SJSA1 (cell line): ENCODE measurements at places on chromosomes 5 and 9. TPM values are rescaled to one million over a fixed set of nuclear protein-coding genes. Genes with fewer than 3 reads are reported as not detected.
A peak's percentile ranks its signal among the peaks of the same experiment; 100 is the strongest.

GRCh38 chr5:80781356-80781755, 126.6 kb upstream of the DHFR start:
- H3K4me1 ChIP-seq, result peaks cover 31% of the 10 kb centered on the region
- H3K36me3 ChIP-seq, result 0 out of 2 replicates have a peak, but pooled peaks cover 4% of the 10 kb centered on the region
- H3K27ac ChIP-seq, result peak overlapping the region; percentile 80
- H3K27me3 ChIP-seq, result no peaks in the 10 kb centered on the region
- DNase-seq, result peak; percentile 82

Gene TAS2R1
- not detected in 2 replicates for total RNA-seq

DNA sequence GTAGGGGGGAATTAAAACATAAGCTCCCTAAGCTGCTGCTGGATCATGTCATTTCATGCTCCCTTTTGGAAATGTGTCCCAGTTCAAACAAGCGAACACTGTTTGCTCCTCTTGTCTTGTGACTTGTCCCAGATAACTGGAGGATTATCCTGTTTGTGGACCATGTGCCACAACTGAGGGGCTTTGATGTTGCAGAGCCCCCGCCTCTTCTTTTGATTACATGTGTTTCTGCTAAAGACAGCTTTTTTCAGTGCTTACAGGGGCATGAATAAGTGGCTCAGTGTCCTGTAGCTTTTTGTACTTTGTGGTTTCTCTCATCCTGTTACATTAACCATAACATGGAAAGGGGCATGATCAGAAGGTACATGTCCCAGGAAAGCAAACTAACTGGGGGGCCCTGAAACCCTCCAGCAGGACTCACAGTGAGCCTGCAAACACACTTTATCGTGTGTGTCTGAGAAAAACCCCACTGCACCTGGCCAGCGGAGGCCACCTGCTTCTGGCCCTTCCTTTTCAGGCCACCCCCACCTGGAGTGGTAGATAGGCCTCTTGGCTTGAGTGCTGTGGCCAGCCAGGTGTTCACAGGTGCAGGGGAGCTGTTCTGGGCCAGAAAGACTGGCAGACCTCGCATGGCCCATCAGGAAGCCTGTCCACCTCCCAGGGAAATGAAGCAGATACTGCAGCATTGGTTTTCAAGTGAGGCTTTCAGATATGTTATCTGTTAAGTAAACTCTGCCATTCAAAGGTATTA, 285.6 kb downstream of the FANCC start:
- H3K36me3 ChIP-seq, result peaks cover 34% of the 10 kb centered on the region
- H3K4me3 ChIP-seq, result no peak overlapping the region
- peaks cover 15% of the 10 kb centered on the region for H3K4me1 ChIP-seq
- no peaks in the 10 kb centered on the region for H3K27me3 ChIP-seq

- no peak overlapping the region for H3K27ac ChIP-seq
- DNase-seq, result no peak
- no peaks in the 10 kb centered on the region for H3K27me3 ChIP-seq
- peaks cover 19% of the 10 kb centered on the region for H3K4me1 ChIP-seq
- no peak overlapping the region for H3K4me3 ChIP-seq
These were observed 12.5 kb upstream of the ADAMTSL1 start for GRCh38 chr9:18461496-18461895.

DNA sequence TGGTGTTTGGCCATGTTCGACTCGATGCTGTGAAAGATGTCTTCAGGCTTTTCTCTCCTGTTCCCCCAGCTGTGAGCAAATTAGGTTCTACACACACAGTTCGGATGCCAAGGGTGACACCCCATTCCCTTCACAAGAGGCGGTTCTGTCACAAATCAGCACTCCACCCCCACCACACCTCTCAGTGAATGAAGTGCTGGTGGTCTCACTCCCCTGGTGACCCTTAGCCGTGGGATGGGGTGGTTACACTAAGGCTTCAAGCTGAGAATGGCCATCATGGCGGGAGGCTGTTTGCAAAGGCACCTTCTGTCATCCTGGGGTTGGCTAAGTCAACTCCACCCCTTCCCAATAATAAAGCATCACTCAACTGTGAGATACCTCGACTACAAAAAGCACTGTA, 26.4 kb downstream of the AMBP start:
- H3K36me3 ChIP-seq, result peaks cover 33% of the 10 kb centered on the region
- DNase-seq, result no peak
- H3K4me3 ChIP-seq, result no peak overlapping the region
- H3K27me3 ChIP-seq, result no peaks in the 10 kb centered on the region

- peaks cover 21% of the 10 kb centered on the region; the same call in 1 of the 2 replicates for H3K27me3 ChIP-seq
- no peak overlapping the region for H3K27ac ChIP-seq
- no peak overlapping the region for H3K4me3 ChIP-seq
- H3K36me3 ChIP-seq, result no peaks in the 10 kb centered on the region
These were observed 26.8 kb downstream of the PAEP start for GRCh38 chr9:135588371-135588770.

GRCh38 chr9:87178302-87178701, 231.0 kb upstream of the GAS1 start:
- no peaks in the 10 kb centered on the region for H3K36me3 ChIP-seq
- no peak overlapping the region for H3K4me3 ChIP-seq
- no peak for DNase-seq
- no peak overlapping the region for H3K27ac ChIP-seq
- peaks cover 10% of the 10 kb centered on the region for H3K4me1 ChIP-seq

DNA sequence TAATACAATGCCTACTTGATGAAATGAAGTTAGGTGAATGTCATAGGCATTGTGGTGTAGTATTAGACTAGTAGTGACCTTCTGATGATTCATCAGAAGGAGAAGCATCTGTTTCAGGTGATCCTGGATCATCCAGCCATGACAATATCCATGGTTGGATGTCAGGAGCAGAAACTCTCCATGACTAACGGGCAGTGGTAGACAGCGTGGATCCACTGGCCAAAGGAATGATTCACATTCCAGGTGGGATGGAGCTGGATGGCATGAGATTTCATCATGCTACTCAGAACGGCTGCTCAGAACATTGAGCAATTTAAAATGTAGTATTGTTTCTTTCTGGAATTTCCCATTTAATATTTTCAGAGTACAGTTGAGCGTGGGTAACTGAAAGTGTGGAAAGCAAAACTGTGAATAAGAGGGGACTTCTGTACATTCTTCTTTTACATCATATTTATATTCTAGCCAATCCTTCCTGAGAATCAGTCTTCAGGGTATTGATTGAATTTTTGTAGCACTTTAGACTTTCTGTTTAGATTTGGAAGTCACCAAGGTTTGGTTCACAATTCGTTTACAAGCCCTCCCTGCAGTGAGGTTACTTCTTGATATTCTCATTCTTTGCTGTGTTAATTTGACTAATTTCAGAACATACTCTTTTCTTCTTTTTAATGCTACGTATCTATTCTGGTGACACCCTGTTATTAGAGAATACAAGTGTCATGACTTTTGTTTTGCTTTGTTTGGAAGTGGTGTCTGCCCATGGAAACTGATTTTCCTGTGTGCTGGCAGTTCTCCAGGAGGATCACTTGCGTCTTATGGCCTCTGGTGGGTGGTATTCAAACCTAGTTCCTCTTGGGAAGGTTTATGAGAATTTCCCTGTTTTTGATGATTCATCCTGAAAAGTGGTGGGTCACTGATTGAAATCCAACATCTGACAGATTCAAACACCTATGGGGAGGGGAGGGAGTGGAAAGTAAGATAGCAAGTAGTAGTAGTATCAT, 12.2 kb upstream of the CLINT1 start:
- H3K27me3 ChIP-seq, result no peaks in the 10 kb centered on the region
- no peak overlapping the region for H3K4me3 ChIP-seq
- H3K4me1 ChIP-seq, result peaks cover 16% of the 10 kb centered on the region
- H3K27ac ChIP-seq, result peak overlapping the region; percentile 63
- no peaks in the 10 kb centered on the region for H3K36me3 ChIP-seq
- peak; percentile 66 for DNase-seq

Gene SNCAIP
- total RNA-seq, result 0.16 TPM in 1 of 2 replicates, not detected in the other
